ENCODE measurements at places on chromosomes 3 and 15.

DNA sequence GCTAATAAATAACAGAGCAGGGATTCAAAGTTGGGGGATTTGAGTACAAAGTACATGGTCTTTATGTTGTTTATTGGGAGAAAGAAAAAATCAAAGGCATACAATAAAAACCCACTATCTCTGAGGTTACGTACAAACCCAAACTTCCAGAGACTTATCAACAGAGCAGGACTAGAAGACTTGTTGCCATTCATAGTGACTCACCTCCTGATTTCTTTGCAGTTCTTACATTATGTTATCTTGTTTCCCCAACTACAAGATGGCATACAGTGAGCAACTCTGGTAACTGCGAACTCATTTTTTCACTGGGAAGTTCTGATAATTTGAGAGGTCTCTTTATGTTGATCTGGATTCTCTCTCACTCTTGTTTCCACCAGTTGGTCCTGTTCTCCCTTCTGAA is 80.6 kb upstream of the ETV5 start:
- no peak for DNase-seq

DNA sequence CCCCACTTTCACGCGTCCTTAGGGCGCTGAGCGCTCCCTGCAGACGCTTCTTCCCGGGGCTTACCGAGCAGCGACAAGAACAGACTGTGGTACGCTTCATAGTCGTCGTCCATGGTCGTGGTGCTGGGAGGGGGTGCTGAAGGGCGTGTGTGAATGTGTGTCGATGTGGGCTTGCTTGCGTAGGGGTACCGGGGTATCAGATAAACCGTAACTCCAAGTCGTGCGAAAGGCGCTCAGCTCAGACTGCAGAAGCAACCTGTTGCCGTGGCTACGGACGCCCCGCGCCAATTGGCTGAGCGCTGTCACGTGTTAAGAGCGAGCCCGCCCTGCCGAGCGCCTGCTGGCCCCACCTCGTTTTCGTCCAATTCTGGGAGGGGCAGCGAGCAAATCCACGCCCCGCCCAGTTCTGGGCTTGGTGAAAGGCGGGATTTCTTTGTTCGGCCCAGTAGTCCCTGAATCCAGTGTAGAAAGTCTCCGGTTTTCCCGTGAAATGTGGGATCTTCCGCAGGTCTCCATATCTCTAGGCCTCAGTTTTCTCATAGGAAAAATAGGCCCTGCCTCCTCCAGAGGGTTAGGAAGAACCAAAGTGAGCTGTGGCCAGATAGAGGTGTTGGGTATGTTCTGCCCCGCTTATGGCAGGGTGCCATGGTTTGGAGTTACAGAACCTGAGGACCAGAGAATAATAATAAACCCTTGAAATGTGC is at the start of gene EFCAB12:
EFCAB12 (minus strand) TSS at position 261 of the 704 bp plus-strand sequence; CDS start at position 113, 148 bp downstream.
- DNase-seq: no peak

- DNase-seq: no peak
These were observed 204.4 kb upstream of the C2CD4B start for GRCh38 chr15:62369454-62369853.

DNA sequence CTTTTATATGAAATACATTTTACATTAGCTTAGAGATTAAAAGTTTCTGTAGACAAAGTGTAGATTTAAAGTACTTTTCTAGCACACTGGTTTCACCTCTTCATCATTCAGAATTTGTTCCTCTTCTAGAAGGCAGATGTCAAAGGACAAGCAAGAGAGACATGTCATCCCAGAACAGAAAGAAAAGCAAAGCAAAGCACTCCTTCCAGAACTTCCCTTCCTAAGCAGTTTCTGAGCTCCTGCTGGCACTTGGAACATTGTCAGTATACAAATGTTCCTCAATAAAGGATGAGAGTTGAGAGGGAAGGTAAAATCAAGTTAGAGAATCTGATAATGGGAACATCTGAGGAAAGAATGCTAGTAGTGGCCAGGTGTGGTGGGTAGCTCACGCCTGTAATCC is 26.2 kb downstream of the TMOD3 start:
- no peak for DNase-seq

GRCh38 chr15:59294574-59295260 is 78.0 kb downstream of the MYO1E start:
- no peak for DNase-seq

DNA sequence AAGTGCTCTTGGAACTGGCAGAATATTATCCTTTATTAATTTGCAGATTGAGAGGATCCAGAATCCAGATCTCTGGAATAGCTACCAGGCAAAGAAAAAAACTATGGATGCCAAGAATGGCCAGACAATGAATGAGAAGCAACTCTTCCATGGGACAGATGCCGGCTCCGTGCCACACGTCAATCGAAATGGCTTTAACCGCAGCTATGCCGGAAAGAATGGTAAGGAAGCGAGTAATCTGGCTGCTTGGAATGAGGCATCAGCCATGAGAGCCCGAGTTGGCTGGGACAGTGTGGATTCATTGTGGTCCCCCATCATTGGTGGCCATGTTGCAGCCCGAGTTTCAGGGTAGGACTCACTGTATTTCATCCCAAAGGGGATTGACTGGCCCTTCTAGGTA is 47.1 kb downstream of the PARP14 start:
- no peak for DNase-seq

DNA sequence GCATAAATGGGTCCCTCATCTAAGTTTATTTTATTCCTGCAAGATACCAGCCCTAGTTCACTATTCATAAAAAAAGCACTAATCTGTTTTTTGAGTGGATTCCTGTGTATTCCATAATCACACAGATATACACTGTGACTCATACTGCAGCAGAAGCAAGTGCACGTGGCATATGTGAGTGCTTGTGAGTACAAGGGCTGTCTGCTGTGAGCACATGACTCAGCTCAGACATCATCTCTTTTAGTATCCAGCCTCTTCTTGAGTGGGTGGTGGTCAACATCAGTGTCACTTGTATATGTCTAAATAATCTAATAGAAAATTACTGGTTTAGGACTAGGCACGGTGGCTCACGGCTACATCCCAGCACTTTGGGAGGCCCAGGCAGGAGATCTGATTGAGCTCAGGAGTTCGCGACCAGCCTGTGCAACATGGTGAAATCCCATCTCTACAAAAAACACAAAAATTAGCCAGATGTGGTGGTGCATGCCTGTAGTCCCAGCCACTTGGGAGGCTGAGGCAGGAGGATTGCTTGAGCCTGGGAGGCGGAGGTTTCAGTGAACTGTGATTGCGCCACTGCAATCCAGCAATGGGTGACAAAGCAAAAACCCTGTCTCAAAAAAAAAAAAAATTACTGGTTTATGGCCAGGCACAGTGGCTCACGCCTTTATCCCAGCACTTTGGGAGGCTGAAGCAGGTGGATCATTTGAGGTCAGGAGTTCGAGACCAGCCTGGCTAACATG is 49.8 kb downstream of the NIPA2 start:
- DNase-seq: no peak

DNA sequence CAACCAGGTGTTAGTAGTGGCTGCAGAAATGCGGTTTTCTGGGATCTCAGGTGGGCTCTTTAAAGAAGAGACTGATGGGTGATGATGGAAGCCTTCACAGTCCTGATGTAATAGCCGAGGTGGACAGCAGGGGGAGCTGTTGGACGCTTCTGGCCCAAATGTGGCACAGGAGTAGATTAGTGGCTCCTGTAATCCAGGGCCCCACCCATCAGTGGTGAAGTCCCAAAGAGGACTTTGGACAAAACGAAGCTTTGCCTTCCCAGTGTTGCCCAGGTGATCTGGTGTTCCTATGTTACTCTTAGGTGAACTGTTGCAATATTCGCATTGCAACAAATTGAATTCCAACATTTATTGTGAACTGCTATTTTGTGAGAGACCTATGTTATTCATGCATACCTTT is 31.8 kb upstream of the MYZAP start:
- peak; percentile 67 for DNase-seq

GRCh38 chr3:41482134-41482533 is 282.8 kb downstream of the CTNNB1 start:
- DNase-seq: no peak

DNA sequence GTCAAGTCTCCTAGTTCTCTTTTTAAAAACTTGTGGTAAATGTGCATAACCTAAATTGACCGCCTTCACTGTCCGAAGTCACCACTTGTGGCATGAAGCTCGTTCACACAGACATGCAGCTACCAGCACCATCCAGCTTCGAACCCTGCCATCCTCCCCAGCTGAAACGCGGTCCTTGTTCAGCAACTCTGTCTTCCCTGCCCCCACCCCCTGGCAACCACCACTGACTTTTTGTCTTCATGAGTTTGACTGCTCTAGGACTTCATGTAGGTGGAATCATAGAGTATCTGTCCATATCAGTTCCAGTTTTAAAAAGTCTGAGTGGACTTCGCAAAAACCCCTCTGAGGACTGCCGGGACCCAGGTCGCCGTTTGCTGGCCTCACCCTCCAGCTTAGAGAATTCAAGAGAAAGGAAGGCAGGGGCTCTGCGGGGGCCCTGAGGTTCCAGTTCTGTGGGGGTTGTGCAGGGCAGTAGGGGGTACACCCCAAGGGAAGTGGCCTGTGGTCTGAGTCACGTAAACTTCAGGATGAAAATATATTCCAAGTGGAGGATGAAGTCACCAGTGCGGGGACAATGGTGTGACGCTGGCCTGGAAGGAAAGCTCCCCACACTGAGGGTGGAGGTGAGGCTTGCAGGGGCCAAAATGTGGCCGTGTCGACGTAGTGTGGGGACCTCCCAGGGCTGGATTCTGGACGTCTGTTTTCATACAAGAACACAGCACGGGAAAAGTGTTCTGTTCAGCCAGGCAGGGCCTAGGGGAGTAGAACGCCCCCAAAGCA is 67.6 kb downstream of the ABTB1 start:
- DNase-seq: no peak

DNA sequence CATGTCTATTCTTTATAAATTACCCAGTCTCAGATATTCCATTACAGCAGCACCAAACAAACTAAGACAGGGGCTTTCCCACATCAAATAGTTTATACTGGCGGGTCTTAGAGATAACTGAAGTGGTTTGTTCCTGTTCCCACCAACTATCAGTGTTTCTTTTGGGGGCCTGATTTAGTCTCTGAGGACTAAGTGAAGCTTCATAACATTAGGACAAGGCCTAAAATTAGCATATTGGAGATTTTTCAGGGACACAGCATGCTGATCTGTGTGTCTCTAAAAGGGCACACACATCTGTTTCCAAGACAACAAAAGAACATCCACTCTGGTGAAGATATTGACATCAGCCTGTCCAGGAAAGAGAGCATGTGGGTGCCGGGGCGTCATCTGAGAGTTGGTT is 72.6 kb upstream of the SEMA6D start:
- DNase-seq: no peak

DNA sequence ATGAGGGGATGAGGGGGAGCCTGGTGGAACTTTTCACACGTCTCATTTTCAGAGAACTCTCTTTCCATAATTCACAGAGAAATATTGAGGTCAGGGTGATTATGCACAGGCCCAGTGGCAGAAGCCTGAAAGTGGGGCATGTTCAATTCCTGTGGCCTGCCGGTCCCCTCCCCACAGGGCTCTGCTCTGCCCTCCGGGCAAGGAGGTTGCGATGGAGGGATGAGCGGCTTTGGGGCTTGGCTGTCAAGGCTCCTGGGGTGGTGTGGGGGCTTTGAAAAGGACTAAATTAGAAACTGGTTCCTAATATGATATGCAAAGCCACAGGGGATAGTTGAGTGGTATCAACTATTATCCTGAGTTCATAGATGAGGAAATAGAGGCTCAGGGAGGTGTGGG is 9.2 kb upstream of the KY start:
- no peak for DNase-seq

- no peak for DNase-seq
These were observed 28.6 kb upstream of the UMPS start for GRCh38 chr3:124701687-124702086.

GRCh38 chr15:92033723-92034122 is 180.2 kb downstream of the SLCO3A1 start:
- no peak for DNase-seq

GRCh38 chr15:90820481-90820880 is 47.9 kb upstream of the FURIN start:
- no peak for DNase-seq

DNA sequence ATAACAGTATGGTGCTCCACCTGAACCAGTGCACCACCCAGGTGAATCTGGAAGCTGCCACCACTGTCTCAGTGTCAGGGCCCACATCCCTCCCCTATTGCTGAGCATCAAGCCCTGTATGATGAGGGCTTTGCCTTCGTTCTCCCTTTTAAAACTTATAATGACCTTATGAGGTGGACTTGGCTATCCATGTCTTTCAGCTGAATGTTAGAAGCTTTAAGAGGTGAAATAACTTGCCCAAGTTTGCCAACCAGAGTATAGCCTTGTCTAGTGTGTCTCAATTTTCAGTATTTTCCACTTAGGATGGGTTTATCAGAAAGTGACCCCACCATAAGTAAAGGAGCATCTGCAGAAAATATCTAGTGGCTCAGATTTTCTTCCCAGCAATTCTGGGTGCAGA is 87.8 kb downstream of the SHOX2 start:
- no peak for DNase-seq
